Bronchial smooth muscle cell (primary cell): ENCODE measurements at places on chromosomes 3 and 15. TPM values are rescaled to one million over a fixed set of nuclear protein-coding genes. Genes with fewer than 3 reads are reported as not detected.

Gene KNL1
- 0.52 and 1.7 TPM in 2 replicates for total RNA-seq

Gene SEMA7A
- 5.8 and 9.6 TPM in 2 replicates for total RNA-seq

Gene GOLGA8H
- 0.16 and 0.17 TPM in 2 replicates for total RNA-seq

Gene GNAT1
- not detected in 2 replicates for total RNA-seq

Gene GP9
- total RNA-seq: not detected in 2 replicates

Gene SERPINI2
- total RNA-seq: not detected in 2 replicates

Gene CLDN16
- not detected in 2 replicates for total RNA-seq

Gene SLC22A14
- under 0.01 and 0.17 TPM in 2 replicates for total RNA-seq

Gene TM4SF1
- 59.8 and 183 TPM in 2 replicates for total RNA-seq

Gene DCLK3
- under 0.01 TPM in 1 of 2 replicates, not detected in the other for total RNA-seq

Gene CD200
- under 0.01 TPM in 2 replicates for total RNA-seq

Gene SLC2A2
- total RNA-seq: not detected in 2 replicates

Gene OIP5
- 0.17 and 1.3 TPM in 2 replicates for total RNA-seq

Gene CHSY1
- total RNA-seq: 16.2 and 18.5 TPM in 2 replicates

Gene FAM107A
- total RNA-seq: 0.09 and 0.16 TPM in 2 replicates

Gene MKRN3
- total RNA-seq: 0.09 and 0.32 TPM in 2 replicates

Gene CP
- total RNA-seq: 0.52 TPM in 1 of 2 replicates, not detected in the other

Gene HES1
- total RNA-seq: 2.4 and 4.7 TPM in 2 replicates

Gene PGBD4
- 1.8 and 1.9 TPM in 2 replicates for total RNA-seq

Gene SIDT1
- not detected in 2 replicates for total RNA-seq
